ENCODE measurements at places on chromosomes 11 and 22. TPM values are rescaled to one million over a fixed set of nuclear protein-coding genes. Genes with fewer than 3 reads are reported as not detected.

- no peak overlapping the region for H3K27ac ChIP-seq
- no peaks in the 10 kb centered on the region for H3K36me3 ChIP-seq
- no peak for DNase-seq
- no peaks in the 10 kb centered on the region for H3K4me1 ChIP-seq
Measured at GRCh38 chr22:37371491-37371890, 55.8 kb downstream of the ELFN2 start.

DNA sequence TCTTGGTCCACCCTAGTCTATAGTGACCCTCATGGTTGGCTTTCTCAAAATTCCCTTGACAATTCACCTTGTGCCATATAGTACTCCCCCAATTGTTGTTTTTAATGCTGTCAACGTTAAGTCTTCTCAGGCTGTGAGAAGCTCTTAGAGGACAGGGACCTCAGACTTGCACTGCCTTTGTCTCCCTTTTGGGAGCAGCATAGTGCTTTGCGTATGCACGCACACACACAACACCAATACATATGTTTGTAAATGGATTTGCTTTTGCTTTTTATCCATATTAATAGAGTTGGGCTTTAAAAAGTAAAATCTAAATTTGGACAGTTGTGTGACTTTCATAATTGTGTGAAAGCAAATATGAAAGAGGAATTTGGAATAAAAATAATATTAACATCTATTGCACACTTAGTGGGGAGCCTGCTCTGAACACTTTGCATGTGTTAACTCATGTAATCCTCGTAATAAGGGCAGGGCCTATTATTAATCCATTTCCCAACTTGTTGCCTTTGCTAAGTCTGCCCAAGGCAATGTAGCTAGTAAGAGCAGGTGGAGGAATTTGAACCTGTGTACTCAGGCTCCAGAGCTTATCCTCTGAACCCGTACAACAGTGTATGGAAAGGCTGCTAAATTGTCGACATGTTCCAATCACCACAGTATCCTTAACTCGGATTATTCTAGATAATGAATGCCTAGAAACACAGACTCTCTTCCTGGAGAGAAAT lies 257.7 kb upstream of the NARS2 start:
- H3K36me3 ChIP-seq, result no peaks in the 10 kb centered on the region
- H3K27ac ChIP-seq, result no peak overlapping the region
- H3K4me1 ChIP-seq, result no peaks in the 10 kb centered on the region
- H3K4me3 ChIP-seq, result no peak overlapping the region

Gene NPTXR
- total RNA-seq, result 6.6 TPM

DNA sequence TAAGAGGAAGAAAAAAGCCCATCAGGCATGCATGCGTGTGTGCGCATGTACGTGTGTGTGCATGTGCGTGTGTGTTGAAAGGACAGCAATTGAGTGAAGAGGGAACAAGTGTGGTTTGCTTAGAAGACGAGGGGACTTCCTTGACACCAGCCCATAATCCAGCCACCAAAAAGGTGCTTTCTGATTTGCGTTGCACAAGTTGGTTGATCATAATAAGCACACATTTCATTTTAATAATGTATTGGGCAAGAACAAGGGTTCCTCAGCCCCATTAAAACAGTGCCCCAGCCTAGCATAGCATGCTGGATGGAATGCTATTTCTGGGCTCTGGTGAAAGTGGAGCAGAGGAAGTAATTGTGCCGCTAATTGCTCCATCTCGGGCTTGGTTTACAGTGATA lies 493.2 kb downstream of the MIAT start:
- no peaks in the 10 kb centered on the region for H3K27me3 ChIP-seq
- DNase-seq, result no peak
- no peak overlapping the region for H3K4me3 ChIP-seq
- no peak overlapping the region for H3K27ac ChIP-seq
- peaks cover 24% of the 10 kb centered on the region for H3K4me1 ChIP-seq
- no peaks in the 10 kb centered on the region for H3K36me3 ChIP-seq

Gene BAIAP2L2
- 68.2 TPM for total RNA-seq

GRCh38 chr11:123841174-123841573 lies 35.0 kb upstream of the OR6M1 start:
- H3K4me3 ChIP-seq, result no peak overlapping the region
- no peaks in the 10 kb centered on the region for H3K4me1 ChIP-seq
- no peaks in the 10 kb centered on the region for H3K36me3 ChIP-seq
- no peak for DNase-seq

Gene RTN3
- 133 TPM for total RNA-seq

Measured in Calu3 (cell line).